Fibroblast of lung (primary cell): ENCODE measurements at places on chromosomes 16 and 17.
A peak's percentile ranks its signal among the peaks of the same experiment; 100 is the strongest.

DNA sequence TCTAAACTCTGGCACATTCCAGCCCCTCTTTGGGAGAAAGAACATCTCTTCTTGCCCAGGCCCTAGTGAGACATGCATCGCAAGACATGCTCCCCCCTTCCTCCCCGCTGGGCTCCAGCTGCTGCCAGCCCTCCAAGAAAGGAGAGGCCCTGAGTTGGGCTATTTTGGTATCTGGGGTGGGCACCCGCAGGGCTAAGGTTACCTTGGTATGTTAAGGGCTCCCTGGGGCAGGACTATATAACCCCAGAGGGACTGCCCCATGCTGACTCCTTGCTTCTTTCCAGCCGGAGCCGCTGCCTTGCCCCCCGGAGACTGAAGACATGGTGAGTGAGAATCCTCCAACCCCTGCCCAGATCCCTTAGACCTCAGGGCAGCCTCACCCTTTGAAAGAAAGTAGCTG, at the start of gene MYL11:
Gene MYL11 (plus strand): TSS at position 265 of the 400 bp plus-strand sequence. CDS start 56 bp downstream, at position 321.
- DNase-seq = no peak

- peak; percentile 88 for DNase-seq
Measured at GRCh38 chr17:15185625-15185991, 79.5 kb downstream of the PMP22 start.

DNA sequence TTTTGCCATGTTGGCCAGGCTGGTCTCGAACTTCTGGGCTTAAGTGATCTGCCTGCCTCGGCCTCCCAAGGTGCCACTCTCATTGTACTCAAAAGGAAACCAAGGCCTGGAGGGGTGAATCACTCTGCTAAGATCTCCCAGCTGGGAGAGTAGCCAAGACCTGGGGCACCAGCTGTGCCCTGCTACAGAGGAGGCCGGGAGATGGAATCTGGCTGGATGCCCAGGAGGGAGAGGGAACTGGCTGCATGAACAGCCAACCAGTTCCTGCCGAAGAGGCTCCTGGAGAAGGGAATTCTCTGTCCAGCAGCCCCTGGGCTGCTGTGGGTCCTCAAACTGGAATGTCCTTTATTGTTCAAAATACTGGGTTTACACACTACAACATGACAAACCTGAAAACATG, 238.7 kb upstream of the CIBAR2 start:
- DNase-seq = peak; percentile 95

DNA sequence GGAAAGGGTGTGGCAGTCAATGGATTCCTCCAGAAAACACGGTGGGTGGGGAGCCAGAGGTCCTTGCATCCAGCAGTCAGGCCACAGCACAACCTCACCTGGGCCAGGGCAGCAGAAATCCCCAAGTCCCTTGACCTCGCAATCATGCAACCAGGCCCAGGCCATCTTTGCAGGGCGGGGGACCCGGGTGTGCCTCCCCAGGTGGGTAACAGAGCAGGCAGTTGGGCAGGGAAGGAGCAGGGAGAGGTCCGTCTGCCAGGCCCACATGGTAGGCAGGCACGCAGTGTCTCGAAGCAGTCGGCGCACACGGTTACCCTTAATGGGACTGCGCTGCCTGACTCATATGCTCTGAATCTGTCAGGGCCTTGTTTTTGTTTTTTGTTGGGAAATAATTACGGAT, 153.0 kb downstream of the RBFOX3 start:
- no peak for DNase-seq

DNA sequence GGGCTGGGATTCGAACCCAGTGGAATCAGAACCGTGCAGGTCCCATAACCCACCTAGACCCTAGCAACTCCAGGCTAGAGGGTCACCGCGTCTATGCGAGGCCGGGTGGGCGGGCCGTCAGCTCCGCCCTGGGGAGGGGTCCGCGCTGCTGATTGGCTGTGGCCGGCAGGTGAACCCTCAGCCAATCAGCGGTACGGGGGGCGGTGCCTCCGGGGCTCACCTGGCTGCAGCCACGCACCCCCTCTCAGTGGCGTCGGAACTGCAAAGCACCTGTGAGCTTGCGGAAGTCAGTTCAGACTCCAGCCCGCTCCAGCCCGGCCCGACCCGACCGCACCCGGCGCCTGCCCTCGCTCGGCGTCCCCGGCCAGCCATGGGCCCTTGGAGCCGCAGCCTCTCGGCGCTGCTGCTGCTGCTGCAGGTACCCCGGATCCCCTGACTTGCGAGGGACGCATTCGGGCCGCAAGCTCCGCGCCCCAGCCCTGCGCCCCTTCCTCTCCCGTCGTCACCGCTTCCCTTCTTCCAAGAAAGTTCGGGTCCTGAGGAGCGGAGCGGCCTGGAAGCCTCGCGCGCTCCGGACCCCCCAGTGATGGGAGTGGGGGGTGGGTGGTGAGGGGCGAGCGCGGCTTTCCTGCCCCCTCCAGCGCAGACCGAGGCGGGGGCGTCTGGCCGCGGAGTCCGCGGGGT, at the start of gene CDH1:
Gene CDH1 (plus strand): TSS at position 247 of the 684 bp plus-strand sequence. CDS start 124 bp downstream, at position 371.
- no peak for DNase-seq
